ENCODE measurements at places on chromosomes 11 and 22. TPM values are rescaled to one million over a fixed set of nuclear protein-coding genes. Genes with fewer than 3 reads are reported as not detected.

OR2AG2 gene
- total RNA-seq: not detected

THAP7 gene
- total RNA-seq: 38.3 TPM

GGTLC3 gene
- not detected for total RNA-seq

LMNTD2 gene
- 2.7 TPM for total RNA-seq

HEPN1 gene
- 0.41 TPM for total RNA-seq

TUBA8 gene
- 0.41 TPM for total RNA-seq
